Activated CD8-positive, alpha-beta T cell treated with anti-CD3 and anti-CD28 coated beads for 36 hours (primary cell): ENCODE measurements at places on chromosomes 5 and 9.

DNA sequence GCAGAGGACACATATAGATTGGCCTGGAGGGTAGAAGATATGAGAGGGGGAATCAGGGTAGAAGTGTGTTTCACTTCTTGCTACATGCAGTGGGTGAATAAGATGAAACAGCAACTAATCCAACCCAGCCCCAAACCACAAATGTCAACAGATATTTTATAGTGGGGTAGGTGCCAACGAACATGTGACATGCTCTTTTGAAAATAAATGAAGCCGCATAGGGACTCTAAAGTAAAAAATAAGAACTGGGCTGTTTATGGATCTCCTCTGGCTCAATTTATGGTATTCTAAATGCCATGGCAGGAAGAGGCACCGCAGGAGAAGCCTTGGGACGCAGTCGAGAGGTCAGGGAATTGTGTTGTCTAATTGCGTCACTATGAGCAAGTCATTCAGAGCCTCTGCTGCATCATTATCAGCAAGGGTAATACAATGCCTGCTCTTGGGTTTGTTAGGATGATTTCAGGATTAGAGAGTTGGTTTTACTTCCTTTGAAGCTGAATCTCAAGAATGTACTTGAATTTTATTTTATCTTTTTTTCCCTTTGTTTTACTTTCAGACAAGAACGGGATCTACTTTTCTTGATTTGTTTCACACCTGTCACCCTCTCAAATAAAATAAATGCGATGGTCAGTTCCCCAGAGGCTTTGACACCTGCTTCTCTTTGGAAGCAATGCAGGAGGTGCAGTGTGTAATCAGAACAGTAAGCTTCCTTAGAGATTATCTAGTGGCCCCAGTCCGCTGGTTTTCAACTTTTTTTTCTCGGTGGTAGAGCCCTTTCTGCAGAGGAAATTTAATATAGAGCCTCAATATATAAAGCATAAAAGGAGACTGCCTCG is 375.6 kb upstream of the CLINT1 start:
- DNase-seq: peak; percentile 34
- no peak overlapping the region for H3K4me3 ChIP-seq
- H3K36me3 ChIP-seq: no peaks in the 10 kb centered on the region
- no peaks in the 10 kb centered on the region for H3K27me3 ChIP-seq
- H3K27ac ChIP-seq: peak overlapping the region; percentile 25
- peaks cover 12% of the 10 kb centered on the region for H3K4me1 ChIP-seq

DNA sequence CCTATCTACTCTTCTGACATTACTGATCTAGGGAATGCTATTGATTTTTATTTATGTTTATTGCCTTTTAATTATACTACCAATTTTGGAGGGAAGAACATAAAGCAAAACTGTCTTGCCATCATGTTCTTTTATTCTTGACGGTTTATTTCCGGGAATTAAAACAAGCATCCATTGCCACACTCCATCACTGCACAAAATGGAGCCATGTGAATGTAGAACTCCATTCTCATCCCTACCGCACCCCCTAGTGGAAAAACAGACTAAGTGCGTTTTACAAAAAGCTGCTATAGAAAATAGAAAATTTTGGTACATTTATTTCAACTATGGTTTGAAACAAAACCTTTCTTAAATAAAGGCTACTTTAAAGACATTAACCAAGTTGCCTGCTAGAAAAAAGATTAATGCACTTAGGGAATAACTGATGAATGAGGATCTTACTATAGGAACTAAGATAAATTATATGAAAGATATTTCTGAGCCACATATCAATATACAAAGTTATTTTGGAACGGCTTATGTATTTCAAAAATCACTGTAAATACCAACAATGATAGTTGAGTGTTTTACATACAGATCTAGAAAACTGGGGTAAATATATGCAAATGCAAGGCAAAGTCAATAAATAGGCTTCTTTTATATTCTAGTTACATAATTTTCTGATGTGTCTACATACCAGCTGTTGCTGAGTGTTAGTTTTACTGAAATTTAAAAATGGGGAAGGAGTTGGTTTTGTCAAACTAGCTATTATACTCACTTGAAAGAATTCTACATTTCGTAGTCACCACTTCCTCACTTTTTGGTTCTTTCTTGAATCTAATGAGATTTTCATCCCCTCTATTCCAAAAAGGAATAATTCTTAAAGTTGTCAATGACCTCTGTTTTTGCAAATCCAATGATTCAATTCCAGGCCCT is 26.5 kb downstream of the OXCT1 start:
- H3K36me3 ChIP-seq: peaks cover 37% of the 10 kb centered on the region
- H3K27me3 ChIP-seq: no peaks in the 10 kb centered on the region
- no peak overlapping the region for H3K4me3 ChIP-seq

GRCh38 chr5:89034588-89034987 is 151.6 kb upstream of the MEF2C start:
- no peaks in the 10 kb centered on the region for H3K27me3 ChIP-seq
- H3K36me3 ChIP-seq: no peaks in the 10 kb centered on the region
- no peak for DNase-seq
- no peak overlapping the region for H3K4me3 ChIP-seq

- peaks cover 2% of the 10 kb centered on the region for H3K27me3 ChIP-seq
- H3K27ac ChIP-seq: no peak overlapping the region
- H3K4me1 ChIP-seq: no peaks in the 10 kb centered on the region
These were observed 101.9 kb downstream of the NFIB start for GRCh38 chr9:14212077-14212476.

GRCh38 chr5:134906811-134907210 is 1.9 kb downstream of the PCBD2 start:
- H3K36me3 ChIP-seq: peaks cover 5% of the 10 kb centered on the region
- H3K4me1 ChIP-seq: peaks cover 21% of the 10 kb centered on the region
- H3K27ac ChIP-seq: peak overlapping the region; percentile 77
- H3K4me3 ChIP-seq: peak overlapping the region; percentile 92
- no peaks in the 10 kb centered on the region for H3K27me3 ChIP-seq
- DNase-seq: no peak

DNA sequence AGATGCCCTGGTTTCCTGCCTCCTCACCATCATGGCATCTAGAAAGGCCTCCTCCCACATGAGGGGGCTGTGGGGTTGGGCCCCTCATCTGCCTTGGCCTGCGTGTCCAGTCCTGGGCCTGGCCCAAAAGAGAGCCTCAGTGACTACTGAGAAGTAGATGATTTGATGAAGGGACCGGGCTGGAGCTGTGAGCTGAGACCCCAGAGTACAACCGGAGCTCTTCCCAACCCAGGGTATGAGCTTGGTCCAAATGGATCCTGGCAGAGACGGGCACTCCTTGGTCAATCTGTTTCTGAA is 62.9 kb downstream of the FGF18 start:
- DNase-seq: no peak
- no peak overlapping the region for H3K27ac ChIP-seq
- peaks cover 6% of the 10 kb centered on the region for H3K4me1 ChIP-seq
- peaks cover 5% of the 10 kb centered on the region for H3K27me3 ChIP-seq

DNA sequence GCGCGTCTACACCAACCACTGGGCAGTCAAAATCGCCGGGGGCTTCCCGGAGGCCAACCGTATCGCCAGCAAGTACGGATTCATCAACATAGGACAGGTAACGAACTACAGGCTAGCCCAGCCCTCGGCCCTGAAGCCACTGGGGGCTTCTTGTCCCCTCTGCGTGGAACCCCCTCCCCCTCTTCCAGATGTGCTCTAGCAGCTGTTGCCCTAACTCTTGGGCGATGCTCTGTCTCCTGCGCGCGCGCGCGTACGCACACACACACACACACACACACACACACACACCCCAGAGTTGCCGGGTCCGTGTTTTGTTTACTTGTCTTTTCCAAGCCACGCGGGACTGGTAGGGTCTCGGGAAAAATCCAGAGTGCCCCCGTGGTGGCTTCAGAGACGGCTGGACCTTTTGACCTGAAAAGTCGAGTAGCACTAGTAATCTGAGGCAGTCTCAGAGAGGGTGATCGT is 836 bp downstream of the PCSK5 start:
- peak; percentile 65 for DNase-seq
- peaks cover 43% of the 10 kb centered on the region for H3K4me1 ChIP-seq
- H3K4me3 ChIP-seq: peak overlapping the region; percentile 95
- H3K27ac ChIP-seq: peak overlapping the region; percentile 54
- no peaks in the 10 kb centered on the region for H3K36me3 ChIP-seq

DNA sequence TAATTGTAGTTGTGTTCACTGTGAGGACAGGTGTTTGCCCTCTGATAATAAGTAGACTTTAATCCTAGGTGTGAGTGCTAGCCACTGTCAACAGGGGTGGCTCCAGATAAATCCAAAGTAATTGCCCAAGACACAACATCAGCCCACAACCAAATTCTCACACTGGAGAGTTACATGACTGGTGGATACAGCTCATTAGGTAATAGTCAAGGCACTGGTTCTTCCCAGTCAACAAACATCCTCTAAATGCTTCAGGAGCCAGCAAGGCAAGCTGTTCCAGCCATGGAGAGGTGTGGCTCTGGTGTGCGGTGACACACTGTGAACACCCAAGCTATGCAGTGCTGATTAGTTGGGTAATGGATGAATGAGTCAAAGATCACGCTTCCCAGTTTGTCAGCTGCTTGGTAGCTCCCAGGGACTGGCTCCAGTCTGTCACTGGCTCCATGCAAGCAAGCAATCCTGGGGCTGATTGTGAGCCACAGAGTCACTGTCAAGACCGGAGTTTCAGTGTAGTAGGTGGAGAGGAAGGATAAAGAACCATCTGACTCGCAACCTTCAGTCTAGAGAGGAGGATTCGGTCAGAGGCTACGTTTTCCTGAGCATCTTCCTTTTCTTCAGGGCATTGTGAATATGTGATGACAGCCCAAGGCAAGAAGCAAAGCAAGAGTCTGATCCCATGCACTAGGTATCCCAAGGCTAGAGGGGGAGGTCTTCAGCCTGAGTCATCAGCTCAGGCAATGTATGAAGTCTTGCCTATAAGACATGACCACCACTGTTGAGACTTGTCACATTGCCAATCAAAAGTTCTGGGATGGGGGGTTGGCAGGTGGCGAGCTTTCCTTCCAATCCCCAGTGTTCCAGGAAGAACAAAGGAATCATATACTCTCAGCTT is 63.1 kb downstream of the UGCG start:
- no peak for DNase-seq
- peaks cover 20% of the 10 kb centered on the region for H3K4me1 ChIP-seq
- H3K27ac ChIP-seq: no peak overlapping the region
- H3K27me3 ChIP-seq: peaks cover 2% of the 10 kb centered on the region
- H3K36me3 ChIP-seq: no peaks in the 10 kb centered on the region

DNA sequence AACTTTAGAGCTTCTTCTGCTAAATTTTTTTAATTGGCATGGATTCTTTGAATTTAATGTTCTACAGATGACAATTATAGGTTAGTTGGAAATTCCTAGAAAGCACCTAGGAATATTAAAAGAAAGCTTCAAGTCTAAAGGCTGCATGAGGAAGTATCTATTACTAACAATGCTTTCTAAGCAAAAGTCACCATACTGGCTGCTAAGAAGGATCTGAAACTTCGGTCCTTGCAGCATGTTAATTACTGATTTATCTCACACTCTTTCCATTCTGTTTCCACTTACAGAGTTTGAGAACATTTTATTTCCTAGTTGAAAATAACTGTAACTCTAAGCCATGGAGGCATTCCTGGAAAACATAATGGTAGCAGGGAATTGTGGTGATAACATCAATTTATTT is 8.4 kb downstream of the SEMA6A start:
- H3K4me1 ChIP-seq: no peaks in the 10 kb centered on the region
- no peak for DNase-seq
- no peak overlapping the region for H3K27ac ChIP-seq
- no peak overlapping the region for H3K4me3 ChIP-seq
- no peaks in the 10 kb centered on the region for H3K36me3 ChIP-seq

DNA sequence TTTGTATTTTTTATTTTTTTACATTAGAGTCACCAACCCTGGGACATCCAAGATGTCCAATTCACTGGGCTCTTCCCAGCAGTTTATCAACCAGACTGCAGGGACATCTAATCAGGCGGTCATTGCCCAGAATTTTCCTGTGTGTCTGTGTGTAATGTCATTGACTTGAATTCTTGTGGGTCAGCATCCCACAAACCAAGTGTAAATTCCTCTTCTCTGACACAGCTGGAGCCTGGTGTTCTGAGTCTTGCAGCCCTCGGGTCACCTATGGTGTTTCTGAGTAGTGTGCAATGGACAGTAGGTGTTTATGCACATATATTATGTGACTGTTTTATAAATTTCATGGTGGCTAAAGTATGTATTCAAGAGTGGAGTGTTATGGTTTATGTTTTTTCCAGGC is 815.7 kb downstream of the SEMA5A start:
- no peak for DNase-seq
- no peak overlapping the region for H3K4me3 ChIP-seq
- H3K27me3 ChIP-seq: no peaks in the 10 kb centered on the region
- no peaks in the 10 kb centered on the region for H3K4me1 ChIP-seq
- no peak overlapping the region for H3K27ac ChIP-seq

DNA sequence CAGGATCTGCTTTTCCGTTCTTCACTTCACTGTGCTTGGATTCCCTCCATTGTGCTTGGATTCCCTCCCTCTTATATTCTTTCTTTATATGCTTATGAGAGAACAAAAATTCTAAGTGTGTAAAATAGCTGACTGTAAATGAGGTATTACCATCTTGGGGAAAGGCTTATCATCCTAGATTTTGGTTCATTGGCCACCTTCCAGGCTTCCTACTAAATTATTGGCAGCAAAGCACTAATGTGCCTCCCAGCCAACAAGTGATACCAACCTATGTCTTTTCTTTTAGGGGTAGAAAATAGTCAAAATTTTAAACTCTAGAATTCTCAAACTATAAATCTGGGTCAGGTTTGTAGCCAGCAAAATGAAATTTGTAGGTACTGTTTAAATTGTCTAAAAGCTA is 52.7 kb downstream of the NDUFAF2 start:
- no peak overlapping the region for H3K27ac ChIP-seq
- H3K36me3 ChIP-seq: peaks cover 15% of the 10 kb centered on the region
- H3K27me3 ChIP-seq: no peaks in the 10 kb centered on the region

DNA sequence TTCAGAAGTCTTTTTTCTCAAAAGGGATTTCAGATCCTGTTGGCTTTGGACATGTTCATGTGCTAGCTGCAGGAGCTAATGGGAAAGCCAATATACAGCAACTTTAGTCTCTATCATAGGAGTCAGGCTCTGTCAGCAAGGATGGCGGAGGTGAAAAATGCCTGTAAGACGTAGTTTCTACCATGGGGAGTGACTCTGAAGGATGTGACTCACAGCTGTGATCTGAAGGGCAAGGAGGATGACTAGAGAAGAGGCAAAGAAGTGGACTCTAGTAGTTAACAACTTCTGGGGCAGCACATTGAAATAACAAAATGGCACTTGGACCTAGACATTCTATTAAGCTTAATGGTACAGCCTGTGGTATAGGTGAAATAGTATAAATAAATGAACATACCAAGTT is 3.1 kb upstream of the NDUFS4 start:
- peaks cover 27% of the 10 kb centered on the region for H3K27me3 ChIP-seq
- peaks cover 2% of the 10 kb centered on the region for H3K36me3 ChIP-seq
- H3K27ac ChIP-seq: no peak overlapping the region
- no peak for DNase-seq
- H3K4me3 ChIP-seq: no peak overlapping the region

DNA sequence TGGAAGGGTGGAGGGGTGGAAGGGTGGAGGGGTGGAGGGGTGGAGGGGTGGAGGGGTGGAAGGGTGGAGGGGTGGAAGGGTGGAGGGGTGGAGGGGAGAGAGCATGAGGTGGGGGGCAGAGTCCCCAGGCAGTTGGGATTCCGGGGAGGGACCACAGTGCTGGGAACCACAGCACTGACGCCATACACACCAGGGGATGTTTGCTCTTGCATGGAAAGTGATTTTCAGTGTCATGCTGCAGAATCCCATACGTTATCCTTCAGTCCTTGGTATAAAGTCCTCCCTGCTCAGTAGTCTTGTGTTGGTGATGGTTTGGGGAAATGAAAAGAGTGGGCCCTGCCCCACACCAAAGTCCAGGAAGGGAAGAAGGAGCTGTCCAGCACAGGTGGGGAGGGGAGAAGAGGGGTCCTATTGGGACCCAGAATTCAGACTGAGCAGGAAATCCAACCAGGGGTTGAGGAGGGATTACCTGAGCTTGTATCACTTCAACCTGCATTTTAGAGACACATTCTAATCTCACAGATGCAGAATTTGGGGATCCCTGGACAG is 5.5 kb upstream of the FIBCD1 start:
- no peaks in the 10 kb centered on the region for H3K36me3 ChIP-seq
- peaks cover 5% of the 10 kb centered on the region for H3K4me1 ChIP-seq
- H3K27me3 ChIP-seq: peaks cover 36% of the 10 kb centered on the region
- no peak overlapping the region for H3K27ac ChIP-seq
